Neural crest cell (in vitro differentiated cells): ENCODE measurements at places on chromosomes 6 and 20.

DNA sequence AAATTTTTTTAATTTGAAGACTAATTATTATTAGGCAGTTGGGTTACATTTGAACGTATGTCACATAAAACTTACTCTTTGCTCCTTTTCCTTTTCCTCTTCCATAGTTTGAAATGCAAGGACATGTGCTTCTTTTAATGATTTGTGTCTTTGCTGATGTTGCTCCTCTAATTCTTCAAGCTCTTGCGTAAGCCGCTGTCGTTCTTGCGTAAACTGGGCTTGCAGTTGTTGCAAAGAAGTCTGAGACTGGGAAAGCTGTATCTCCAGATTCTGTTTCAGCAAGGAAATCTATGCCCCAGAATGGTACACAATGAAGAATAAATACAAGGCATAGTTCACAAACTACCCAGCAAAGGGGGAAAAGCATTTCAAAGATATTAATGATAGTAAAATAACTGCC is 45.1 kb upstream of the MCM9 start:
- no peak for DNase-seq

DNA sequence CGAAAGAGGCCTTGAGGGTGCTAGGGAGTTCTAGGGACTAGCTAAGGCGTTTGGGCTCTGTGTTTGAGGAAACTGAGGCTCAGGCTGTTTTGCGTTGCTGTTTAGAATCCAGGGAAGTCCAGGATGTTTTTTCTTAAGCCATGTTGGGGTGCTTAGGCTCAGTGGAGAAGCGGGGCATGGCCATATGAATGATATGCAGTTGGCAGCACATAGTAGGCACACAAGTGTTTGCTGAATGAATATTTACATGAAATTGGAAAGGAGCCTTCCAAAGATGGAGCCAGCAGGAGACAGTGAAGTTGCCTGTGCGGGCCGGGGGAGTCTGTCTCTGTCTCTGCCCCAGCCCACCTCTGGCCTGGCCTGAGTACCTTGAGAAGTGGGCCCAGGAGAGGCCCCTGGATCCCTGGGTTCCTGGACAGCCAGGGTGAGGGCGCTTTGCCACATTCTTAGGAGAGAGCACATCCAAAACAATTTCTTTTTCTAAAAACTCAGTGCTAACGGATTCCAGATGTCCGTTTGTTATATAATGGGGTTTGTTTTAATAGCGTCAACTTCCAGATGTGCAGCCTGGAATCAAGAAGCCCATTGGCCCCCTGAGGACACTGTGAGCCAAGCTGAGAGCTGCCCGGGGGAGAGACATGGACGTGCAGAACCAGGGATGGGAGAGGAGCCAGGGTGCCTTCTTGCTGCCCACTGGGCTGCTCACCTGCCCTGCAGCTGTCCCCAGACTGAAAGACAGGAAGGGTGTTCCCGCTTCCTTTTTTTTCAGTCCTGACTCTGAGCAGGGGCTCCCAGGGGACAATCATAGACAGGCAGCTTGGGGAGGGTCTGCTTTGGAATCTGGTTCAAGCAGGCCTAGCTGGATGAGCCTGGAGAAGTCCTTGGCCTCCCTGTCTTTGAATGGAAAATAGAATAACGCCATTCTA is 20.1 kb upstream of the EMILIN3 start:
- no peak for DNase-seq

DNA sequence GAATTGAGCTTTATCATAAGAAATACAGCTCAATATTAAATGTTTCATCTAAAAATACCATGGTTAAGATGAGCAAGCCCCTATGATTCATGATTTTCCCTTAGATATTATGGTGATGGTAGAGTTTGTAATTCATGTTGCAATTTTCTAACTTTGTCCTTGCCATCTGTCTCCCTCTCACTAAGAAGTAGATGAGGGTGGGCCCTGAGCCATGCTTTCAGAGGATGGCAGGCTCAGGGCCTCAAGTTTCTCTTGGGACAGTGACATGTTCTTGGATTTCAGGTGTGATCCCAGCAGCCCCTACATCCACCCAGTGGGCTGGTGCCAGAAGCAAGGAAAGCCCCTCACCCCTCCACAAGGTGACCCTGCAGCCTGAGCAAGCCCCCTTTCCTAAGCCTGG is 25.6 kb downstream of the L3MBTL1 start:
- no peak for DNase-seq

GRCh38 chr6:135555550-135555949 is 58.0 kb upstream of the AHI1 start:
- DNase-seq, result no peak

DNA sequence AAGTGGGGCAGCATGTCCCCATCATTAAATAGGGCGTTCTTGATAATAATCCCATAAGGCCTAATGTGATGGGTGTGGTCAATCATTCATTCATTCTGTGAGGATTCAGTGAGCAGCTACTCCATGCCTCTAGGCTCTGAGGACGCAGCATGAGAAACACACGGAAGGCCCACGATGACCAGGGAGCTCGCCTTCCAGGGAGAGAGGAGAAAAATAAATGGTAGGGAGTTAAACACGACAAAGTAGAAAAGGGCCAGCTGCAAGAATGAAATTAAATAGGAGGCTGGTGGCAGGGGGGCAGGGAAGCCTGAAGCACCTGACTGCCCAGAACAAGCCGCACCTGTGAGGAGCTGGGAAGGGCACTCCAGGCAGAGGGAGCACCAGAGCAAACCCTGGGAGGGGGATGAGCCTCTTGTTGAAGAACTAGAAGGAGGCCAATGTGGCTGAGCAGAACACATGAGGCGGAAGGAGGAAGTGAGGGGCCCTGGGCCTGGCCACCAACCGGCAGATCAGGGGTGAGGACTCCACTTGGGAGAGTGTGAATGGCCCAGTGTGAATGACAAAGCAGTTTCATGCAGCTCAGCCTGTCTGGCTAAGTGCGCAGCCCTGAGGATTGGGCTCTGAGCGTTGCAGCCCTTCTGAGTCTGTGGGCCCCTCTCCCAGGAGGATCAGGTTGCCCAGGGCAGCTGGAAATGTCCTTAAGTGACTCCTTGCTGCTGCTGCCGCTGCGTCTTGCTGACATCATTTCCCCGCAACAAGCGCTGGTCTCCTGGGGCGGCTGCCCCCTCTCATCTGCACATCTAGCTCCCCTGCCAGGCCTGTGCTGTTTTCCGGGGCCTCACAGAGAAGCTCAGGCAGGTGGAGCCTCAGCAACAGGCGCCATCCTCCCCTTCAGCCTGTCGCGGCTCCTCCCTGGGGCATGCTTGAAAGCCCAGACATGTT is 99.9 kb downstream of the CDH26 start:
- no peak for DNase-seq

DNA sequence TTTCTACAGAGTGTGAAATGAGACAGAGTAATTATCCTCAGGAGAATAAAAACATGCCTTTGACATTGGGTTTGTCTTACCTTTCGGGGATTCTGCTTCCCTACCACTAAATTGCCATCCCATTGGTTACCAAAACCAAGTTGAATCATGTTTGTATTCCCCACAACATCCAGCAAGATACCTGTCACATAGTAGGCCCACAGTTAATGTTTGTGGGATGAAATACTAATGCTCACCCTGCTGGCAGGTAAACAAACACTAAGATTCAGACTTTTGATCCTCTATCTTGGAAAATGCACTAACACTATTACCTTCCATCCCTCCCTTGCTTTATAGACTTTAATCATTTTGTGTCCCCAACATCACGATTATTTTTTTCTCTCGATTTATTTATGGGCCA is 8.2 kb upstream of the STXBP5 start:
- DNase-seq, result no peak

DNA sequence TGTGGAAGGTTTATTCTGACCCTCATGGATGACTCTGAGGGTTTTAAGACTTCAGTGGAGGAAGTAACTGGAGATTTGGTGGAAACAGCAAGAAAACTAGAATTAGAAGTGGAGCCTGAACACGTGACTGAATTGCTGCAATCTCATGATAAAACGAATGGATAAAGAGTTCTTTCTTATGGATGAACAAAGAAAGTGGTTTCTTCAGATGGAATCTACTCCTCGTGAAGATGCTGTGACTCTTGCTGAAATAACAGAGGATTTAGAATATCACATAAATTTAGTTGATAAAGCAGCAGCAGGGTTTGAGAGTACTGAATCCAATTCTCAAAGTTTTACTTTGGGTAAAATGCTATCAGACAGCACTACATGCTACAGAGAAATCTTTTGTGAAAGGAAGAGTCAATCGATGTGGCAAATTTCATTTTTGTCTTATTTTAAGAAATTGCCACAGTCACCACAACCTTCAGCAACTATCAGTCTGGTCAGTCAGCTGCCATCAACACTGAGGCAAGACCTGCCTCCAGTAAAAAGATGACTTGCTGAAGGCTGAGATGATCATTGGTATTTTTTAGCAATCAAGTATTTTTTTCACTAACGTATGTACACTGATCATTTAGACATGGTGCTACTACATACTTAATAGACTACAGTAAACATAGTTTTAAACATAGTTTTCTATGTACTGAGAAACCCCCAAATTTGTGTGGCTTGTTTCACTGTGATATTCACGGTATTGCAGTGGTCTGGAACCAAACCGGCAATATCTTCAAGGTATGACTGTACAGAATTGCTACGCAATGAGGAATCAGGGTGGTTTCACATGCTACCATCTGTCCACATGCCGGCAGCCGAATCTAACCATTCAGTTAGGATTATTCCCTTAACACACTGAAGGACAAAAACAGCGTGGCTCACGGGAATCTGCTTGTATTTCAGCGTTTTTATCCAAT is 149.0 kb downstream of the MYB start:
- DNase-seq, result no peak

DNA sequence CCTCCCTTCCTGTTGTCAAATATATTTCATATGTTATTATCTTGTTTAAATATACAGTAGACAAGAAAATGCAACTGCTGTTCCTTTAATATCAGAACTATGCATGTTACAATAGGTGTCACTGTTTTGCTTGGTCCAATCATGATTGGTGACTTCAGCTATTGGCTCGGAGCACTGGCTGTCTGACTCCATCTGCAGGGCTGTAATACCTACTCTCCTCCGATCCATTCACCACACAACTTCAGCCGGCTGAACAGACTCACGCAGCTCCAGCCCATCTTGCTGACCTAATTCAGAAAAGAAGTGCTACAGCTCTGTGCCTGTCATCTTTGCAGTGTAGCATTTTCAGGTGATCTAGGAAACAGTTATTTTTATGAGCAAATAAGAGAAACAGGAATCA is at the start of gene BTBD3:
BTBD3 (plus strand) TSS at position 231 of the 400 bp plus-strand sequence. CDS start 383 bp downstream, outside the sequence.
- no peak for DNase-seq

DNA sequence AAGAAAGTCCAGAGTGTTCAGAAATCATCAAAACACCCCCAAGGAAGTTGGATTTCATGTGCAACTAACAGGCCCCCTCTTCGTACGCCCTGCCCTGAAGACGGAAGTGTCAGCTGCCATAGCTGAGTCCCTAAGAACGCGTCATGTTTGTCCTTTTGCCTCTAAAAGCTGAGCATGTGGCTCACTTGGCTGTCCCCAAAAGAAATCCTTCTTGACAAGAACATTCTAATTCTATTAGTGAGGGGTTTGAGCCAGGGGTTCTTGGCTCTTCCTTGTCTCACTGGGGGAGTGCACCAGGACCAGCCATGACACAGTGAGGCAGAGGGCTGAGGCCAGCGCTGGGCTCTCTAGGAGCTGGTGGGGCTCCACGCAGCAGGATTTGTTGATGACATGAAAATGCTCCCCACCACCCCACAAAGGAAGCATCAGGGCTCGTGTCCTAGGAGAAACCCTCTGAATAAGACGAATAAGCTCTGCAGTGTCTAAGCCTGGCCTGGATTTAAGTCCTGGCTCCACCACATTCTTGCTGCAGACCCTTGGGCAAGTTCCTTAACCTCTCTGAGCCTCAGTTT is 20.0 kb upstream of the SPO11 start:
- no peak for DNase-seq

DNA sequence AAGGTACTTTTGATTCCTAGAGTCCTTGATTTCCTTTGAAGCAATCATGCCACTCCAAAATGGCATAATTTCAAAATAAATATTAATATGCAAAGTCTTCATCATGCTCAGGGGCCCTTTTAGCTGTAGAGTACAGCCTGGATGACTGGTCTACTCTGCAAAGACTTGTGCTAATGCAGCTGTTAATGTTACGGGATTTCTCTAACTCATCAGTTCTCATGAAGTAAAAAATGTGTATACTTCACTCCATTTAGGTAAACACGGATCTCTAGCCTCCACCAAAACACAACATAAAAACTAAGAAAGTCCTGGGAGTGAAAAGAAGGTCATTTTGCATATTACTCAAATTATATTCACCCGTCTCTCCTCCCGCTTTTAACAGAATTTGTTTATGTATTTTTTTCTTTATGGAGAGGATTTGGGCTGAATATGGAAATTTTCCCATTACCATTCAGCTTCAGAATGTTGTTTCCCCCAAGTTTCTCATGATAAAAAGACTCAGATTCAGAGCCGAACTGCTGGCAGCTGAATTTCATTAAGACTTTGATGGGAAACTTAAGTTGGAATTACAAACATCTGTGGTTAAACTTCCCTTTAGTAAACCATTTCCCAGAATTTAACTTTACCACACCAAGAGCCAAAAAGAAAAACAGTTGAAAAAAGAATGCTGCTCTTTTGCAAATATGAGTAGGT is 8.7 kb downstream of the LAMA4 start:
- DNase-seq, result no peak

DNA sequence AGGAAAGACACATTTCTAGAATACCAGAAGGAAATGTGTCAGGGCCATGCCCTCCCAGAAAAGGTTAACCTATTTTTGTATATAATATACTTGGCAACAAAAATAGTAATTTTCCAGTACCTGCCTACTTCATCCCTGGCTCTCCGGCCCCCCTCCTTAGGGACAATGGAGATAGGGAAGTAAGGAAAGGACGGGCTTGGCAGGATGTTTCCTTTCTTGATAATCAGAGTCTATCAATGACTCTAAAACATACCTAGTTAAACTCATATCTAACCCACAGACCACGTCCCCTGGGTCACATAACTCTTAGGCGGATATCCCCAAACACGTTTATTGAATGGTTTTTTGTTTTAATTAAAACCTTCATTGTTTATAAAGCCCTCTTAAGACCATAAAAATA is 11.8 kb downstream of the UQCC2 start:
- no peak for DNase-seq

- DNase-seq, result no peak
These were observed 30.9 kb upstream of the ALDH8A1 start for GRCh38 chr6:134980846-134981245.

DNA sequence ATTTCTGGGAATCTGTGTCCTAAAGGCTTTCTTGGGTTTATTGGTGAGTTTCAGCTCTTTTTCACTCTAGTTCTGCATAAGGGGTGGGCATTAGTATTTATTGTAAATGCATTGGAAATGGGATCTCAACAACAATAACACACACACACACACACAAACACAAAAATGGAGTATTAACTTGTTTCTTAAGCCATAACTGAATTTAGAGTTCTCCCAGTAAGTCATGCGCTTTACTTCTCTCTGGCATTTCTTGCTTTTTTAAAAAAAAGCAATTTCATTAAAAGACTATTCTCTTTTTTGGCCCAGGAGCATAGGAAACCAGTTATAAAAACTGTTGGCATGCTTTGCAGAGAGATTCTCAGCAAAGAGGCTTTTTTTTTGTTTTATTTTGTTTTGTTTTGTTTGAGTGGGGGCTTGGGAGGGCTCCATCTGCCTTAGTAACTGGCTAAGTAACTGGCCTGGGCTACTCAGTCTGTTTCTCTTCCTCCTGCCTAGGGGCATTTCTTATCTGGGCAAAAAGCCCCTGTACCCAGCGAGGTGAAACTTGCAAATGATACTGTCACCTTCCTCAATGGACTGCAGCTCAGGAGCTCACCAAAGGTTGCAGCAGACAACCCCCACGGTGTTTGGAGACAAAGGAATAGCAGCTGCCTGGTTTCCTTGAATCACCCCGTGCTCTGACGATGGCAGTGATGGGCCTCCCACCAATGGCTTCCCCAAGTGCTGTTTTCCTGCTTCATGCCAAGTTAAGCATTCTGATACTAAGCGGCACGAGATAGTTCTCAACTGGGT is 128.5 kb downstream of the BCAS1 start:
- no peak for DNase-seq
